ENCODE measurements at places on chromosomes 2 and 18.

GRCh38 chr2:40220177-40220925 is 231.5 kb downstream of the SLC8A1 start:
- no peaks in the 10 kb centered on the region for H3K27me3 ChIP-seq
- H3K27ac ChIP-seq, result no peak overlapping the region
- no peaks in the 10 kb centered on the region for H3K4me1 ChIP-seq
- H3K4me3 ChIP-seq, result no peak overlapping the region

- no peak for DNase-seq
- H3K36me3 ChIP-seq, result no peaks in the 10 kb centered on the region
These were observed 669.6 kb upstream of the VRK2 start for GRCh38 chr2:57376985-57377384.

- H3K4me3 ChIP-seq, result no peak overlapping the region
- DNase-seq, result no peak
- H3K36me3 ChIP-seq, result no peaks in the 10 kb centered on the region
- H3K27ac ChIP-seq, result no peak overlapping the region
These were observed 86.8 kb upstream of the HS6ST1 start for GRCh38 chr2:128405467-128405900.

DNA sequence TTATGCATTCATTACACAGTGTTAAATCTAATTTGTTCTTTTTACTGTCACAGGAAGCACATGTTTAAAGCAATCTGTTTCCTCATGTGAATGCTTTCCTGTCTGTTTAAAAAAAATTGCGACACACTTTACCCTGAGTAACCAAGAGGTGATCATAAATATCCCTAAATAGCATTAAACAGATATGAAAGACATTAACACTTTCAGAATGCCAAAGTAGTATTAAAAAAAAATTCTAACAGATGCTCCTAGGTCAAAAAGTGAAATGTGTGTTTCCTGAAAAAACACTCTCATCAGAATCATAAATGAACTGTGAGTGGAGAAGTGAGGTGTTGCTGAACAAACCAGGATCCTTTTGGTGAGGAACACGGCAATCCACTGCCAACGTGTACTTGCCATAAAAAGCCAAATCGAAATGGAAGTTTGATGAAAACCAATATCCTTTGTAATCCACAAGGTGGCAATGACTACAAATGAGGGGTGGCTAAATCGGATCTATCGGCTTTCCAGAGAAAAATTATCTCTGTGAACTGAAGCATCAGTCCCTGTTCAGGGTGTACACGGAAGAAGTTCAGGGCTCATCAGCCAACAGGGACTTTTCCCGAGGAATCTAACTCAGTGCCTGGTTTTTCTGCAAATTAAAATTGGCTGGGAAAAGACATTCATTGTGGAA is 248.9 kb downstream of the TCF4 start:
- no peak overlapping the region for H3K4me3 ChIP-seq
- H3K4me1 ChIP-seq, result no peaks in the 10 kb centered on the region
- H3K27ac ChIP-seq, result no peak overlapping the region
- DNase-seq, result no peak

GRCh38 chr2:174628528-174629169 is 31.0 kb upstream of the WIPF1 start:
- H3K27ac ChIP-seq, result no peak overlapping the region
- no peaks in the 10 kb centered on the region for H3K4me1 ChIP-seq
- DNase-seq, result no peak
- H3K27me3 ChIP-seq, result no peaks in the 10 kb centered on the region
- no peak overlapping the region for H3K4me3 ChIP-seq
- no peaks in the 10 kb centered on the region for H3K36me3 ChIP-seq

DNA sequence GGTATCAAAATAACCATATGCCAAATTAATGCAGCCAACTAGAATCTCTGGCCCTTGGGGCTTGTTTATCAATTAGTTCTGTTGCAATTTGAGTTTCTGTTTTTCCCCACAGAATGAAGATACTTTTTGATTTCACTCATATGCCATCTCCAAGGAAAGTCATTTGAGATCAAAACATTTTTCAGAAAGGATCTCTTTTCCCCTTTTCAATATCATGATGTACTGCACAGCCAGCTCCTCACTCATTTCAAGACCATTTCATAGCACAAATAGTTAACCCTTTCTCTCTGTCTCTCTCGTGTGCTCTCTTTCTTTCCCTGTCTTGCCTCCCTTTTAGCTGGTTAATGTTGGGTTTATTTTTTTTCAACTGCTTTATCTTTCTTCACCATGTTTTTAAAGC is 387.3 kb downstream of the STK39 start:
- no peak overlapping the region for H3K27ac ChIP-seq
- DNase-seq, result no peak
- no peaks in the 10 kb centered on the region for H3K4me1 ChIP-seq
- no peaks in the 10 kb centered on the region for H3K36me3 ChIP-seq
- no peaks in the 10 kb centered on the region for H3K27me3 ChIP-seq

DNA sequence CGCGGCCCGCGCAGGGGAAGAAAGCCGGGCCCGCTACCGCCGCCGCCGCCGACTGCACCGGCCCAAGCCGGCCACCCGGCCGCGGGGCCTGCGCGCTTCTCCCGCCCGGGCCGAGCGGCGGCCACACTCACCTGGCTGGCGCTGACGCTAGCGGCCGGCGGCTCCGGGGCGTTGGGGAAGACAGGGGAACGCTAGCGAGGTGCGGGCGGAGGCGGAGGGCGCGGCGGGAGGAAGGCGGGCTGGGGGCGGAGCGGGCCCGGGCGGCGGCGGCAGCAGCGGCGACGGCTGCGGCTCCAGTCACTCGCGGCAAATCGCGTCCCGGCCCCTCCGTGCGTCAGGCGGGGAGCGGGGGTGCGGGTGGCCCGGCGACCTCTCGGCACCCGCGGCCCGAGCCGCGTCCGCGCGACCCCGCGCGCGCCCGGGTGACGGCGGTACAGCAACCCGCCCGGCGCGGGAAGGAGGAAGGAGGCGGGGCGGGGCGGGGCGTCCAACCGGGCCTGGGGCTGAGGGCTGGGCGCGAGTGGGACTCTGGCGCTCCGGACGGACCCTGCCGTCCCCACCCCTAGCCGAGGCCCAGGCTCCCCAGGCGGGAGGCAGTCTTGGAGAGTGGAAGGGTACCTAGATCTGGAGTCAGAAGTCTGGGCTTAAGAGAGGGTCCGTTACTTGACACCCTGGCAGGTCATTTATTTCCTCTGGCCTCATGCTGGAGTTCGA is at the start of gene SESTD1:
Gene SESTD1, minus strand, starts transcription at position 465 of the 714 bp plus-strand sequence. CDS start 72,991 bp downstream, outside the sequence.
- DNase-seq, result peak; percentile 76
- H3K4me3 ChIP-seq, result peak within 1 kb of the TSS; percentile 99
- H3K36me3 ChIP-seq, result no peaks in the 10 kb centered on the region
- H3K4me1 ChIP-seq, result peaks cover 12% of the 10 kb centered on the region

DNA sequence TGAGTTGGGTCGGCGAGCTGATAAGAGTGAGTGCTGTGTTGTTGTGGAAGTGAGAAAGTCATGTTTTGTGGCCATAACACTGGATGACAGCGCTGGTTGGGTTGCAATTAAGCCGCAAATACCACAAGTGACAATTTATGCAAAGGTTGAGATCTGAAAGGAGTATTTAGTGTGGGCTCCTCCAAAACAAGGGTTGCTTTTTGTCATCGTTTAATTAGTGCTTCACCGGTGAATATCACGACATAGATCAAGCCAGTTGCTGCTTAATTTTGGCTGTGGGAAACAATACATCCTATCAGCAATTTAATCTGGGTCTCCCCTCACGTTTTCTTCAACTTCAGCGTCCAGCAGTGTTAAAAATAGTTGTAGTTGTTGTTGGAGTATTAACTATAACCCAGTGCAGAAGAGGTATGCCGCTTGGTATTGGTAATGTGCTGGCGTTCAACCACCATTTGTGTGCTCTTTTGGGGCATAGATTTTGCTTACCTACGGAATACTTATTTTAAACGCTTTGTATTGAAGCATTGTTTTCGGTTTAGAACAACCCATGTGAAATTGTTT is 662 bp downstream of the ACVR2A start:
- peak overlapping the region; percentile 35 for H3K27ac ChIP-seq
- DNase-seq, result no peak
- H3K36me3 ChIP-seq, result no peaks in the 10 kb centered on the region
- H3K27me3 ChIP-seq, result no peaks in the 10 kb centered on the region

DNA sequence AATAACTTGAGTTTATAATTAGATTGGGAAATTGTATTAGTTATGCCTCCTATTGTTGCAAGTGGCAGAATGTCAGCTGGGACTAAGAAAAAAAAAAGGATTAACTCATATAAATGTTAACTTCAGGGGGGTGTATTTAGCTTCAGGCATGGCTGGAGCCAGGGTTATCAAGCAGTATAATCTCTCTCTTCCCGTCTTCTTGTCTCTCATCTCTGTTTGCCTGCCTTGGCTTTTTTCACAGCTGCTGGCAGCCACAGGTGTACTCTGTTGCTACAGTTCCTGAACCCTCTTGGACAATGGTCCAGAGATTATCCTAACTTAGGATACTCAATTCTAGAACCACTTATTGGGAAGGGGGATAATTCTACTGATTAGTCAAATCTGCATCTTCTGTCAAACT is 370.7 kb upstream of the MEX3C start:
- DNase-seq, result no peak
- no peaks in the 10 kb centered on the region for H3K36me3 ChIP-seq
- H3K4me3 ChIP-seq, result no peak overlapping the region
- no peak overlapping the region for H3K27ac ChIP-seq

GRCh38 chr2:27489118-27489497 is 435 bp downstream of the IFT172 start:
- H3K4me3 ChIP-seq, result peak overlapping the region; percentile 80
- H3K27me3 ChIP-seq, result no peaks in the 10 kb centered on the region
- no peak for DNase-seq
- peaks cover 2% of the 10 kb centered on the region for H3K4me1 ChIP-seq
- peak overlapping the region; percentile 47 for H3K27ac ChIP-seq
- peaks cover 13% of the 10 kb centered on the region for H3K36me3 ChIP-seq

DNA sequence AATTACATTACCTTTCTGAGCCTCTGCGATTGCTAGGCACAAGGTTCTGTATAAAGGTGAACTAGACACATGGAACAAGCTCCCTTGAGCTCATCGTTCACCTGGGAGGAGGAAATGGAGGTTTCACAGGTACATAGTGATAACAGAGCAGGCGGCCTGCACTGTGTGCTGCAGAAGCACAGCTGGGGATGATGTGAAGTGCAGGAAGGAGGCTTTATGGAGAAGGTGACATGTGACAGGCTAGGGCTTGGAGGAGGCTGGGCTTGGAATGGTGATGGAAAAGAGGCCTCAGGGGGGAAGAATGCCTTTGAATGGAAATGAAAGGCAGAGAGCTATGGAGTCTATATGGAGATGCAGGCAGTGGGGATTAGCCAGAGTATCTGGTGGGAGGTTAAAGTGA is 22.9 kb downstream of the MARCHF4 start:
- no peak for DNase-seq
- H3K27ac ChIP-seq, result no peak overlapping the region
- H3K27me3 ChIP-seq, result peaks cover 4% of the 10 kb centered on the region
- no peaks in the 10 kb centered on the region for H3K4me1 ChIP-seq
- no peaks in the 10 kb centered on the region for H3K36me3 ChIP-seq
- H3K4me3 ChIP-seq, result no peak overlapping the region

- no peaks in the 10 kb centered on the region for H3K27me3 ChIP-seq
- no peaks in the 10 kb centered on the region for H3K4me1 ChIP-seq
- no peak overlapping the region for H3K27ac ChIP-seq
- no peak for DNase-seq
- no peaks in the 10 kb centered on the region for H3K36me3 ChIP-seq
These were observed 6.1 kb downstream of the INO80C start for GRCh38 chr18:35491700-35492077.

GRCh38 chr2:26541401-26542193 is 63.7 kb upstream of the OTOF start:
- no peak for DNase-seq
- no peaks in the 10 kb centered on the region for H3K36me3 ChIP-seq
- H3K4me3 ChIP-seq, result no peak overlapping the region
- H3K27me3 ChIP-seq, result no peaks in the 10 kb centered on the region

DNA sequence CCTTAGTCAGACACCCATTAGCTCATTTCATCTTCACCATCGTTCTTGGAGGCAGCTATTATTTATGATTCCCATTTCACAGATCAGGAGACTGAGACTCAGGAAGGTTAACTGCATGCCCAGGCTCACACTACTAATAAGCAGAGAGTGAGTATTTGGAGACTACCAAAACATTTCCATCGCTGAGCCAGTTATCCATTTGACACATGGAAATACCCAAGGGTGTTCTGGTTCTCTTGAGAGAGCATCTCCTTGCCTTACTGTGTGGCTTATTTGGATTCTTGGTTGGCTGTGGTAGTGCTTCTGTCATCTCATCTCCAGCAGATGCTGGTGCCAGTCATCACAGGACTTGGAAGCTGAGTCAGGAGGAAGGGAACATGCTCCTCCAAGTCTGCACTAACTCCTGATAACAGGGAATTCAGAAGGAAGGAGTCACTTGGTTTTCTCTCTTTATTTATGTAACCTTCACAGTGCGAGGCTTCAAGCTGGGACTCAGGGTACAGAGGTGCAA is 55.2 kb downstream of the RASGRP3 start:
- no peak overlapping the region for H3K27ac ChIP-seq
- no peaks in the 10 kb centered on the region for H3K4me1 ChIP-seq
- H3K4me3 ChIP-seq, result no peak overlapping the region
- no peak for DNase-seq
- no peaks in the 10 kb centered on the region for H3K36me3 ChIP-seq

DNA sequence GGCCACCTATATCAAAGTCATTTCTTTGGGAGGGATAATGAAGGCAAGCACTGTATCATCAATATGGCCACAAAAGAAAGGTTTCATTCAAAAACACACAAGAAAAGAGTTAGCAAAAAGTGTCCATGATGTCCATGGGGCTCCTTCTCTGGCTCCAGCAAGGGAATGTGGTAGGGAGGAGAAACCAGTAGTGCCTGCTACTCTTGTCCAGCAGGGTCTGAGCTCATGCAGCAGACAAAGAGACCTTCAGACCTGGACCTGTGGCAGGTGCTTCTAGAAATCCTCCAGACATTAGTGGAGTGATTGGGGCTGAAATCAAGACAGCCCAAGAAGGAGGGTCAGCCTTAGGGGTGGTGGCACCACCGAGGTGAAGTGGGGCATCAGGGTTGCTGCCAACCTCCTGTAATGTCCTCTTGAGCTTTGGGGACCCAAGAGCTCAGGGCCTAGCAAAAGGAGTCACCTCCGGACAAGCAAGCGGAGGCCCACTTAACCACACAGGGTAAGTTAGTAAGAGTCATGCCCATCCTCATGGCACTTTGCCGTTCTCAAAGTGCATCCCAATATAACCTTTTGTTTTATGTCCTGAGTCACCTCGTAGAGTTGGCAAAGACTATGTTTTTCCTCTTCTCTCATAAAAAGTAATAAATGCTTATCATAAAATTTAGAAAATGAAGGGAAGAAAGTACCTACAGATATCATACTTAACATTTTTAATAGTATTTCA is 112.6 kb upstream of the YPEL5 start:
- H3K27me3 ChIP-seq, result no peaks in the 10 kb centered on the region
- DNase-seq, result no peak
- no peaks in the 10 kb centered on the region for H3K36me3 ChIP-seq
- H3K4me1 ChIP-seq, result no peaks in the 10 kb centered on the region
